Activated naive CD8-positive, alpha-beta T cell treated with anti-CD3 and anti-CD28 coated beads, Interleukin-2, amount 50 U/mL, for 16 hours (primary cell): ENCODE measurements at places on chromosomes 1 and 21.

GRCh38 chr1:205225901-205226765 is 1.6 kb upstream of the TMCC2 start:
- no peak for DNase-seq

DNA sequence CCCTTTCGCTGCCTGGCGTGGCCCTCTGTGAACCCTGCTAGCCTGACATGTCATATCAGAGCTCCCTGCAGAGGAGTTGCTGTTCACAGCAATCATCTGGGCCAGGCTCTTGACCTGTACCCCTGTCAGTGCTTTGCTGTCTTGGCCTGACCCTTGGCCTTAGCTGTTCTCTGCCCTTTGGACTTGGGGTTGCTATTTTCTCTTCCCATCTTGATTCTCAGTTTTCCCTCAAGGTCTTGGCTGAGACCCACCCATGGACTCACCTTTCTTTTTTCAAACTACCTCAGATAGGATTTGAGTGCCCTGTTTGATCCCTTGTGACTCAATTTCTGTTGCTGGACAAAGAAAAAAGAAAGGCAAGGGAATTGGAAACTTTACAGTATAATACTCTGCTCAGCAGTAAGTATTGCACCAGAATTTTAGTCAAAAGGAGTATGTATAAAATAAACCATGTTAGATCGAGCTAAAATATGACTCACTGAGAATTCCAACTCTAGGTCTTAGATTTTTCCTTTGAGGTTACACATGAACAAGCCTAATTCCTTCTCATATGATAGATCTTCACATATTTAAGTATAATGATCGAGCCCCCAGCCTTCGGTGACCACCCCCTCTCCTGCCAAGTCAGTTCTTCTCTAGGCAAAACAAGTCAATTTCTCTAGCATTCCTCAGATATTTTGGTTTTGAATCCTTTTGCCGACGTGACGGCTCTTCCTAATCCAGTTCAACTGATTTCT is 110.5 kb downstream of the NGF start:
- no peak for DNase-seq

- no peak for DNase-seq
Measured at GRCh38 chr1:86788300-86789206, 84.2 kb downstream of the SH3GLB1 start.

DNA sequence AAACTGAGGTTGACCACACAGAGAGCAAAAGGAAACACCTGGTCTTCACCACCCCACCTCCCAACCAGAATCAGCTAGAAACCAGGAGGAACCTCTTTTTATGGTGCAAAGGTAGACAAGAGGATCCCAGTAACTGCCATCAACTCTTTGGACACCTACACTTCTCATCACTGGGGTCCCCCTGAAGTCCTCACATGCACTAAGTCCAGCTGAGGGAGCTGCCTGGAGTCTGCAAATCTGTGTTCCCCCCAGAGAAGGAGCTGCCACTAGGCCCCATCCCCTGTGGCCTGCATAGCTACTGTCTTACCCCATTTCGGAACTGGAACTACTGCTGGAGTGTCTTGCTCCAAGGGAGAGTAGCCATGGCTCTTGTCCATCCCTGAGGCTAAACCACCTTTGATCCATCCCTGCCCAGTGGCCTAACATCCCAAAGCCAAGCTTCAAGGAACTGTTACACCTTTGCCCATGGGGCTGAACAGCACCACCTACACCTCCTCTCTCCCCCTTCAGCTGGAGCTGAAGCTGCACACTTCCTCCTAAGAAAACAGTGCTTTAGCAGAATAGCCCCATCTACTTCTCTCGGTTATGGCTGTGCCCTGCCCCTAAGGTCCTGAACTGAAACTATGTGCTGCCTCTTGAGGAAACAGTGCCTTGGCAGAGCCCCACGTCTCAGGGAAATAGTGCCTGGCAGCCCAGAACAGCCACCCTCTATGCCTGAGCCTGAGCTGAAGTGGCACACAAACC is 85.4 kb upstream of the CD53 start:
- DNase-seq, result no peak

DNA sequence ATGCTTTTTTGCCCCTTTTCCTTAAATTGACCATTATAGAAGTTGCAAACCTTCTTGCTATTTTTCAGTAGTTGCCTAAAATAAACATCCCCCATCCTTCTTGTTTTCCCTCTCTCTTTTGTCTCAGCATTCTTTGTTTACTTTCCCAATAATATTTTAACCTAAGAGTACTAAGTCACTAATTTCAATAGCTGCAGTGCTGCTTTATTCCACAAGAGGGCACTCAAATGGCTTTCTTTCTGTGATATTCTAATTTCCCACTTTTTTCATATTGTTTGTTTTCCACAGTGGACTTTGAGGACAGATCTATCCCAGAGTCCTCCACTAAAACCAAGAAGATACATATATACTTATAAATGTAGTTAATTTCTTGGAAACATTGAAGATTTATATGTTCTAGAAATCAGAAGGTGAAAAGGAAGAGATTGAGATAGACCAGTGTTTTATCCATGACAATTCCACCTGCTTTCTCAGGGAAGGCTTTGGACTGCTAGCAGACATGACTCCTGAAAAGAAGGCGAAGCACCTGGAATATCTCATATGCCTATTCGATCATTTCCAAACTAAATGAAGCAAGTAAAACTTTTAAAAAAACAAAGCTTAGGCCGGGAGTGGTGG is 104.8 kb upstream of the GRIK1 start:
- no peak for DNase-seq

DNA sequence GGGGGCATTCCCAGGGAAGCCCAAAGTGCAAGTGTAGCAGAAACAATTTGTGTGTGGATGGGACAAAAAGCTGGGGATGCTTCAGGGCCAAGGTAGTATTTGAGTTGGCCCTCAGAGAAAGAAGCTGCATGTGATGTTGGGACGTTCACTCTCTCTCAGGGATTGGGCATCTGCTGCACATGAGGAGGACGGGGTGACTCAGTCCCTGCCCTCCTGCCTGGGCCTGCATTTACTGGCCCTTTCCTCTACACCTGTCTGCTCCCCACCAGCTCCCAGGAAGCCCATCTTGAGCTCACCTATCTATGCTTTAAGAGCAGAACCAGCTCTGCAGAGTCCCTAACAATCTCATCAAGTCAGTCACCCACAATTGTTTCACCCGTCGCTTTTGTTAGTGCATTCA is 23.5 kb upstream of the MPZL1 start:
- DNase-seq, result no peak

DNA sequence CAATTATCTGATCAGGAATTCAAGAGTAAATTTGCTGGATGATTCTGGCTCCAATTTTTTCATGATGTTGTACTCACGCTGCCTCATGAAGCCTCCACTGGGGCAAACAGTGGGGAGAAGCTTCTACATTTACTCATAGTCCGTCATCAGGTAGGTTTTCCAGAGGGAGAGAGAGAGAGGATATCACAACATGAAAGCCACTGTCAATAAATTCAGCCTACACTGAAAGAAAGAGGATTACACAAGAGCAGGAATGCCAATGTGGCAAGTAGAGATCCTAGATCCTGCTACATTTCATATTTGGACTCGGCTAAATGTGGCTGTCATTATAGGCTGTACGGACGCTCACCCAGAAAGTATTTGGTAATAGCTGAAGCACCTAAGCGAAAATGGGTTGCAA is 819.9 kb downstream of the BRINP3 start:
- no peak for DNase-seq

DNA sequence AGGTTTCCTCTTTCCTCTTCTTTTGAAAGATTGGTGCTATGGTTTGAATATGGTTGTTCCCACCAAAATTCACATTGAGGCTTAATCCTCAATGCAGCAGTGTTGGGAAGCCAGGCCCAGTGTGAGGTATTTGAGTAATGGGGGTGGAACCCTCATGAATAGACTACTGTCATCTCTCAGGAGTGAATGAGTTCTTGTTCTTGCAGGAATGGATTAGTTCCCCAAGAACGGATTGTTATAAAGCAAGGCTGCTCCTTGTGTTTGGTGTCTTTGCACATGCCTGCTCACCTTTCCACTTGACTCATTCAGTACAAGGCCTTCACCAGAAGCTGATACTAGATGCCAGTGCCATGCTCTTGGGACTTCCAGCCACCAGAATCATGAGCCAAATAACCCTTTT is 223.2 kb downstream of the BACH1 start:
- no peak for DNase-seq

DNA sequence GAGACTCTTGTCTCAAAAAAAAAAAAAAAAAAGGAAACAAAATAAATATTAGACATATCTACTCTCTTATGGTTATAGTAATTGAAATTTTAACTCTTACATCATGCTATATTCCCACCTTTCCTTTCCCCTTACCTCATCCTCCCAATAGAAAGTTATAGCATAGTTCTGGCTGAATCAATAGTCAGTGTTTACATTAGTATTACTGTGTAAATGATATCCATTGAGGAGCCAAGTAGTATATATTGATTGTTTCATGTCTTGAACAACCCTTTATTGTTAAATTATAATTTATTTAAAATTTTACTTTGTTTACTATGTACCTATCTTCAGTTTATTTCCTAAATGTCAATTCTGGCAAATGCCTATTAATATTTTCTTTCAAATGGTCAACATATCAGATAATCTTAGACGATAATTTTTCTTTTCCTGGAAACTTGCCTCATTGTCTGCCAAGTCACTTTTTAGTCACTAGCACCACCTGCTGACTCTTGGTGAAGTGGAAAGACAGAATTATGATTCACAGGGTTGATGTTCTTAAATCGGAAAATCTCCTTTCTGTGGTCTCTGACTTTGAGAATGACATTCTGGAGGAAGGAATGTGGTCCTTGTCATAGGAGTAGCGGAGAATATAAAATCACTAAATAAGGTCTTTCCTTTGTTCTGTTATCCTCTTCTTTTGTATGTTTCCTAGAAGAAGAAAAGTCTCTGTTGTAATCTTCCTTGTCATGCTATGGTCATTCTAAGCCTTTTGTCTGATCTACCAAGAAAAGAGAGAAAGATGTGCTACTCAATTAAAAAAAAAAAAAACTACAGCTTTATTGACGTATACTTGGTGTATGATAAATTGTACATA is 8.6 kb downstream of the HJV start:
- peak; percentile 22 for DNase-seq

DNA sequence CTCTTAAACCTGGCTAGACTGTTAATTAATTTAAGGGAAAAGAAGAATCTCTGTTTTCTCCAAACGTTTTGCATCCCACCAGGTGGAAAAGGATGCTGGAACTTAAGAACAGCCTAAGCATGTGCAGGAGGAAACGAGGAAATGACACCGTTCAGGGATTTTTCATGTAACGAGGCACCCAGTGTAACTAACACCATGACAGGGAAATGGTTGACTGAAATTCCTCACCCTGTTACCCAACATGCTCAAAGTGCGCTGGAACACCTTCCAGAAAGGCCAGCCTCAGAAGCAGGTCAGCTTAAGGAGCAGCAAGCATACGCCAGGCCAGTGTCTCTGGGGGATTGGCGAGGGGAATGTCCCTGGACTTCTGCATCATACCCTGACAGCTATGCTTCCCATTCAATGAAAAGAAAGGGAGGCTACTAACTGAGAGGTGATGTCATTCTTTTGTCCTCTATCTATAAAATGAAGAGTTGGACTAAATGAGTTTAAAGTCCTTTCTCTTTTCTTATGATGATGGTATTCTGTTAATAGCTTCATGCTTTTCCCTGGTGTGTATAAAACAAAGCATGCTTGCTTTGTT is 21.6 kb downstream of the TNN start:
- DNase-seq, result no peak

GRCh38 chr1:230283678-230284077 is 142.5 kb downstream of the PGBD5 start:
- DNase-seq, result no peak

DNA sequence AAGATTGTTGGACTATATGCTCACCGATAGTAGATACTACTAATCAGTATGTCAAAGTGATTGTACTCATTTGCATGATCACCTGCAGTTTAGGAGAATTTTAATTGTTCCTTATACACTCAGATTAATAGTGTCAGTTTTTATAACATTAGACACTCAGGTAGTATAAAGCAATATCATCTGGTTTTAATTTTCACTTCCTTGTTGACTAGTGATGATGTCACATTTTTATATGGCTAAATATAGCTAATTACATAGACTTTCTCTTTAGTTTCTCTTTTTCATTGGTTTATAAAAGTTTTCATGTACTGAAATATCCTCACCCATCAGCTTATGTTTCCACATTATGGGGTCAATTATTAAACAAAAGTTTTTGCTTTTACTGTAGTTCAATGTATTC is 1332.4 kb upstream of the ADGRL2 start:
- DNase-seq, result no peak

- no peak for DNase-seq
Measured at GRCh38 chr21:43317959-43318358, 109.0 kb downstream of the SIK1 start.

- DNase-seq, result no peak
Measured at GRCh38 chr1:30362603-30362990, 360.8 kb downstream of the MATN1 start.

GRCh38 chr1:107132195-107132594 is 8.6 kb upstream of the NTNG1 start:
- DNase-seq, result no peak

GRCh38 chr1:87329051-87329525 is 408 bp downstream of the LMO4 start:
- peak; percentile 12 for DNase-seq

GRCh38 chr1:206583707-206584648 is 28.3 kb downstream of the EIF2D start:
- DNase-seq, result peak; percentile 68

DNA sequence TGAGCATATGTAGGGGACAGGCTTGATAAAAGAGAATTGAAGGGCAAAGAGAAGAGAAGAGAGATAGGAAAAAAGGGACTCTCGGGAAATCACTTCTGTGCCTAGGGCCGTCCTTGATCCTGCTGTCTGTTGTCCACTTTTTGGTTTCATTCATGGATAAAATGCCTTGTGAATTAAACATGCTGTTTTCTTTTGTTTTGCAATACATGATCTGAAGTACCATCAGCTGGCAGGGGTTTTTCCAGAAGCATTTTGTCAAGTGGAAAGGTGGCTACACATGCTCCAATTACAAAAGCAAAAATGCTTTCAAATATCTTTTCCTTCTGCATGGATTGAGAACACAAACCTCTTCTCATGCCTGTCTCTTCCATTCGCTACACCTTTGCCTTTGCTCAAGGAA is 361.7 kb downstream of the PDE4B start:
- DNase-seq, result no peak

DNA sequence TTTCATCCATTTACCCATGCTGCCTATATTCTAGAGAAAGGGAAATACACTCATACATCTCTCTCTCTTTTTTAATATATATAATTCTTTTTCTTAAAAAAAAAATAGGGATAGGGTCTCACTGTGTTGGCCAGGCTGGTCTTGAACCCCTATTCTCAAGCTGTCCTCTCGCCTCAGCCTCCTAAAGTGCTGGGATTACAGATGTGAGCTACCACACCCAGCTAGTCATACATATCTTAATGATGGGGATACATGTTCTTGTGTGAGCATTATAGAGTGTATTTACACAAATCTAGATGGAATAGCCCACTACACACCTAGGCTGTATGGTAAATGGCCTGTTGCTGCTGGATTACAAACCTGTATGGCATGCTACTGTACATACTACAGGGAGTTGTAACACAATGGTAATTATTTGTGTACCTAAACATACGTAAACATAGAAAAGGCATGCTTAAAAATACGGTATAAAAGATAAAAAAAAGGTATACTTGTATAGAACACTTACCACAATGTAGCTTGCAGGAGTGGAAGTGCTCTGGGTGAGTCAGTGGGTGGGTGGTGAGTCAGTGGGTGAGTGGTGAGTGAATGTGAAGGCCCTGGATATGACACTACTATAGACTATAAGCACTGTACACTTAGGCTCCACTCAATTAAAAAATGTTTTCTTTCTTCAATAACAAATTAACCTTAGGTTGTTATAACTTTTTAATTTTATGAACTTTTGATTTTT is 72.9 kb downstream of the IVNS1ABP start:
- peak; percentile 18 for DNase-seq
